Bone marrow (tissue), 2 donors: ENCODE measurements at places on chromosomes 13 and 19.

DNA sequence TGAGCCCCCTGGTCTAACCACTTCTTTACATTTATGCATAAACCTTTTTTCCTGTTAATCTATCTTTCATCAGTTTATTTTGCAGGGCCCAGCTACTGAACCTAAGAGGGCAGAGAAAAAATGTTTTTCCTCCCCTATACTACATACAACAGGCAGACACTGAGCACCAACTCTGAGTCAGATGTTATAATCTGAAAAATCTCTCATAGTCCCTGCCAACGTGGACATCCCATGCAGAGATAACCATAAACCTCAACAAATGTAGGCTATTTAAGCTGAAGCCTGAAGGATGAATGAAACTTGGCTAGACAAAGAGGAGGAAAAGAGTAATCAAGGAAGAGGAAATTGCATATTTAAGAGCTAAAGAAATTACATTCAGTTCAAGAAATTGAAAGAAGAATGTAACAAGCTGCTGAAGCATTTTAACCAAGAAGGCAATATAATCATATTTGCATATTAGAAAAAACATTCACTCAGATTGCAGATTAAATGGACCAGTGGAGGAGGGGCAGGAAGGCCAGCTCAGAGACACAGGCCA, 2.6 kb downstream of the NEK3 start:
- DNase-seq: no peak

DNA sequence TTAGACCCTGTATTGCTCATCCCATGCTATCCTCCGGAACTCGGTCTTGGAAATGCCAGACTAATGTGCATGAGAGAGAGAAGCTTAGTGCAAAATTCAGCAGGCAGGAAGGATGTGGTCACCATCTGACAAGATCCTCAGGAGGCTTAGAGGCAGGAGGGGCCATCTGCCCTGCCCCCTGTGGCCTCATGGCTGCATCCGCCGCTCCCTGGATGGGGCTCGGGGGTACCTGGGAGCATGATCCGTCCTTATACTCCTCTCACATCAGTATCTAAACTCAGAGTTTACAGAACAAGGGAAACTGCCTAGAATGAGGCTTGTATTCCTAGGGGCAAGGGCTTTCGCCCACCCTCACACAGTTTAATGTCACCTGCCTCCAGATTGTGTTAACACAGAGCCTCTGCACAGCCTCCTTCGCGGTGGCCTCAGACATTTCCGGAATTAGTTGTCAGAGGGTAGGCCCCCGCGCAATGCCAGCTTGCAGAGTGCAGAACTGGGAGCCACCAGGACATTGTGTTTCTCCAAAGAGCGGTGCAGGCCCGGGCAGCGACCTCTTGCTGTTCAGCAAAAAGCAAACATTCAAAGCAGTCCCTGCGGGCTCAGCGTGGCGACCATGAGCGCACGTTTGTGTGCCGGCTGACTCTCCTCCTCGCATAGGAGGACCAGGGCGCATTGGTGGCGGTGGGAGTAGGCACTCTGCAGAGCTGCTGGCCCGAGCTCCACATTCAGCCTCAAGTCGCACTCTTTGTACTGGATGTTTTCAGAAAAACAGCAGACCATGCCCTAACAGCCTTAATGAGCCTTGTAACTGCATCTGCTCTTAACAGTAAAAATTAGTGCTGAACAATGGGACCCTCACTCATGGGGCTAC, 39.1 kb downstream of the GPR12 start:
- DNase-seq: no peak

GRCh38 chr13:80656512-80656904, 315.6 kb upstream of the SPRY2 start:
- DNase-seq: no peak

DNA sequence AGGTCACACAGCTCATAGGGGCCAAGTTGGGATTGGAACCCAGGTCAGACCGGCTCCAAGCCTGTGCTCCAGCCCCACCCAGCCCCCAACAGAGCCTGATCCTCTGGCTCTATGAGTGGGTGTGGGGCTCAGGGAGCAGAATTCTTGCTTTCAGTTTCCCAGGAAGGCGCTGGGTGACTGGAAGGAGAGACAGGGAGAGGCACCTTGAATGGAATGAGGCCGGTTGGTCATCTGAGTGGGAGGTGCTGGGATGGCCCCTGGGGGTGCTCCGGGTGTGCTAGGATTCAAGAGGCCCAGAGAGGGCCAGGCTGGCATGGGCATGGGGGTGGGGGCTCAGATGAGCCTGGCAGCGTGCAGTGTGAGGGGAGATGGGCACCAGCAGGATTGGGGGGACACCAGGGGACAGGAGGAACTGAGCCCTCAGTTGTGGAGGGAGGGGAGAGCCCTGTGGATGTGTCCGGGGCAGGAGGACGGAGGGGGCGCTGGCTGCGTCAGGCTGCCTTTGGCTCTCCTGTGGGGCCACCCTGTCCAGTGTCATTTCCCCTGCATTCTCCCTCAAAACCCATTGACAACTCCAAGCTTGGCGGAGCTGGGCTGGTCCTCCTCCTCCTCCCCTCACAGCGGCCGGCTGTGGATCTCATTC, 31.2 kb upstream of the ANKRD10 start:
- DNase-seq: no peak

DNA sequence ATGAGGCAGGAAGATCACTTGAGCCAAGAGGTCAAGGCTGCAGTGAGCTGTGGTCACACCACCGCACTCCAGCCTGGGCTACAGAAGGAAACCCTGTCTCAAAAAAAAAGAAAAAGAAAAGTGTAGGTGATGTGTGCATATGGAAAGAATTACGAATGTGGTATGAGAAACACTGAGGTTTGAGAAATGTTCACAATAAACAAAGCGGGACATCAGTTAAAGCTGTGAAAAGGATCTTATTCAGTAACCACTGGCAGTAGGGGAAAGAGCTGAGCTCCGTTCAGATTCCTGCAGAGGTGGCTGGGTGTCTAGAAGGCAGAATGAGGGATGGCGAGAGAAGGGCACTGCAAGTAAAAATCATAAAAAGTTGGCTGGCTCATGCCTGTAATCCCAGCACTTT, 4.1 kb upstream of the IGSF23 start:
- no peak for DNase-seq

DNA sequence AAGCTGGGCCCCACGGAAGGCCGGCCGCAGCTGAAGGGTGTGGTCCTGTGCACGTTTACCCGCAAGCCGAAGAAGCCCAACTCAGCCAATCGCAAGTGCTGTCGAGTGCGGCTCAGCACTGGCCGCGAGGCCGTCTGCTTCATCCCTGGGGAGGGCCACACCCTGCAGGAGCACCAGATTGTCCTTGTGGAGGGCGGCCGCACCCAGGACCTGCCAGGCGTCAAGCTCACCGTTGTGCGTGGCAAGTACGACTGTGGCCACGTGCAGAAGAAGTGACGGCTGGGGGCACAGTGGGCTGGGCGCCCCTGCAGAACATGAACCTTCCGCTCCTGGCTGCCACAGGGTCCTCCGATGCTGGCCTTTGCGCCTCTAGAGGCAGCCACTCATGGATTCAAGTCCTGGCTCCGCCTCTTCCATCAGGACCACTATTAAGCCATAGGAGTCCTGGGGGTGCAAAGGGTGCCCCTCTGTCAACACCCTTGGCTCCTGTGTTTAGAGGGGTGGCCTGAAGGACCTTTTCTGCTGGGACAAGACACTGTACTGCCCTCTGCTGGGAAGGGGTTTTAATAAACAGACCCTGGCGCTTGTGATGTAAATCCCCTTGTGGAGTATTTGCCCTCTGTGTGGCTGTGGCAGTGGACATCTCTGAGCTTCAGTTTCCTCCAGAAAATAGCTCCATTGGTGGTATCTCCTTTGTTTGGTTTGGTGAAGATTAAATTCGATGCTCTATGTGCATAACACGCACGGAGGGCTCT, 1.9 kb downstream of the MRPS12 start:
- DNase-seq: peak; percentile 37

DNA sequence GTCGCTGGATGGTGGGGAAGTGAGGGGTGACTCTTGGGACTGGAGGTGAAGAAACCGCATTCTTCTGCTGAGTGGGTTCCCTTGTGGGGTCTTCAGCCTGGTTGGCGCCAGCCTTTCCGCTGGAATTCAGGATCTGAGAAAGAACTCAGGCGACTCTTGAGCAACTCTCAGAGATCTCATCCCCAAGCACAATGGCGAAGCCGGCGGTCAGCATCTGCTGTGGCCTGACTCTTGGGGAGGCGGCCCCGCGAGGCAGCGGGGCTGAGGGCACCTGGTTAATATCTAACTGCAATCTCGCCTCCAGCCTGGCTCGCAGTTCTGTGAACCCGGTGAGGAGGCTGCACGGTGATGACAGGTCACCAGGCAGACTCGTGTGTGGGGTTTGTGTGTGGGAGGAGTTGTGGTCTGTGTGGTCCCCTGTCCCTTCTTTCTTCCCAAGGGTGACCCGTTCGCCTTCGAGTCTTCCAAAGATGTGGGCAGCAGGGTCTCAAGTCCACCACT, 883 bp downstream of the ZNF441 start:
- DNase-seq: no peak

DNA sequence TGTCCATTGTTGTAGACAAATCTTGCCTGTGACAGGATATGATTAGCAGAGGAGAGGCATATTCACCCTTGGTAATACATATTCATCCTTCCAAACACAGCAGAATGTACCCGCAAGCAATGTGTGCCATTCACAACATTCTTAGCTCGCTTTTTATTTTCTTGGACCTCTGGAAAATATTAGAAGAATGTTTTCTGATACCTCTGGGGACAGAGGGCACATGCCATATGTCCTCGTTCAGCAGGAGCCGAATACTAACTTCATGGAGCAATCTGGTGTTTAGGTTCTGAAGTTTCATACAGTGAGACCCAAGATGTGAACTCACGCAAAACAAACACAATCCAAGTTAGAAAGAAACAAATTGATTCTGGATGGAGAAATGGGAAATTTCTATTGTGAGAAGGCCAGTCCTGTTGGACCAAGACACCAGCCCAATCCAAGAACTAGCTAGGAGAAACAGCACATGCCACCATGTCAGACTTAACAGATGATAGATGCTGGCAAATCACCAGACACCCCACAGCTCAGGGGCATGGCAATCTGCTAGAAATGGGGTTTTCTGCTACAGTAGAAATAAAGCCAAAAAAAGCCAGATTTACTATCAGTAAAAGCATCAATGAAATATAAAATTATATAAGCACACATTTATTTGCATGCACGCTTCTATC, 297.4 kb downstream of the DCLK1 start:
- DNase-seq: no peak

- DNase-seq: no peak
Observed at GRCh38 chr19:2720777-2721569, at the start of gene DIRAS1. Gene DIRAS1 (minus strand): TSS chr19:2721372. CDS start chr19:2717806, 3,566 bp downstream.

DNA sequence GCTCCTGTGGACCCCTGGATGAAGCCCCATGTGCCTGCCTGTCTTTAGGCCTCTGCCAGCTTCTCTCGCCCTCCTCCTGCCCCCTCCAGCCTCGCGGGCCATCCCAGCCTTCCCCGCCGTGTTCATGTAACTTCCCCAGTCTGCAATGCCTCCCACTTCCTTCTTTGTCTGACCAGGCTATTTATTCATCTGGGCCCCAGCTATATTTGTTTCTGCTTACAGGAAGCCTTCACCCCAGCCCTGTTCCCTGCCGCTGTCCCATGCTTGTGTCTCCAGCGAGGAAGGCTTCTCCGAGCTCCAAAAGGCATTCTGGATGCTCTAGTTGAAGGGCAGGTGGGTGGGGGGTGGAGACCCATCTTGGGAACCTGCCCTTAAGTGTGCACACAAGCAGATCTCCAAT, 7.9 kb upstream of the C3 start:
- DNase-seq: peak; percentile 34

DNA sequence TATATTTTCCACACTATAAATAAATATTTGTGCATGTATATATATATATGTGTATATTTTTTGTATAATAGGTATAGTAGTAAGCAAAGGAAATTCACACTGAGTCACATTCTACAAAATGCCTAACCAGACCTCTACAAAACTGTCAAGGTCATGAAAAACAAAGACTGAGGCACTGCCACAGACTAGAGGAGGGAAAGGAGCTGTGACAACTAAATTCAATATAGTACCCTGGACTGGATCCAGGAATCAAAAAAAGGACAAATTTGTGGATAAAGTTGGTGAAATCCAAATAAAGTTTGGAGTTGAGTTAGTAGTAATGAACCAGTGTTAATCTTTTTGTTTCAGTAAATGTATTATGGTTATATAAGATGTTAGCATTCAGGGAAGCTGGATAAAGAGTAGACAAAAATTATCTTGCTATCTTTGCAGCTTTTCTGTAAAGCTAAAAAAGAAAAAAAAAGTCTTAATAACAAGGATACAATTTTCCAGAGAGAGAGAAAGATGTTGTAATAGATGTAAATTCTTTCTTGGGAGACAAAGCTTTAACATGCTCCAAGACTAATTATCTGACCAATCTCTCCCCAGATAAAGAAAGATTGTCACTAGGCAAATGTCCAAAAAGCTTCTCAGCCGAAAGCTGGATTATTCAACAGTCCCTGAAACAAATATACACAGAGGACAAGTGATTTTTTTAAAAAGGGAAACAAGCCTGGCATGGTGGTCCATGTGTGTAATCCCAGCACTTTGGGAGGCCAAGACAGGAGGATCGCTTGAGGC, 19.1 kb downstream of the SYDE1 start:
- DNase-seq: no peak

DNA sequence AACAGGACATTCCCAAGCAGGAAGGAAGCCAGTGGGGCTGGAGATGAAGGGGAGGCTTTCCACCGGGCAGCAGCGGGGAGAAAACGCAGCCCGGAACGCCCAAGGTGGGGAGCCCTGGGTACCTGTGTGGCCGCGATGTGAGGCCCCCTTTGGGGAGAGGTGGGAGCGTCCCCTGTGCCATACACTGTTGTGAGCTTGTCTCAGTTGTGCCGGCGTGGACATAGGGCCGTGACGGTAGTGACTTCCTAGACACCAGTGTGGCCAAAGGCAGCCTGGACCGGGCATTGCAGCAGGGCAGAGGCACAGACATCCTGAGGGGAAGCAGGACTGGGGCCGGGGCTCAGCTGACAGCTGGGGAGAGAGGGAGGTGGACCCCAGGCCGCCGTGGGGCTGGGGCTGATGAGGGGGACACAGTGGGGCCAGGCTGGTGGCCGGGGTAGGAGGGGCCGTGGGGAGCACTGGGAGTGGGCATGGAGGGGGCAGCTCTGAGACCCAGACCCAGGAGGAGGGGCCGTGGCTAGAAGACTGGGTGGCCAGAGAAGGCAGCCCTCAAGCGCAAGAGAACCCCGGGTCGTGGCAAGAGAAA, 38.5 kb upstream of the TFDP1 start:
- no peak for DNase-seq

GRCh38 chr19:8585894-8586750, 8.9 kb upstream of the MYO1F start:
- DNase-seq: no peak

GRCh38 chr19:18718015-18718526, 34.6 kb downstream of the CRTC1 start:
- no peak for DNase-seq

GRCh38 chr13:33182729-33183128, 102.8 kb downstream of the STARD13 start:
- no peak for DNase-seq

GRCh38 chr19:35845215-35846037, 6.9 kb downstream of the NPHS1 start:
- DNase-seq: no peak
